ENCODE measurements at places on chromosomes 1 and 21. TPM values are rescaled to one million over a fixed set of nuclear protein-coding genes. Genes with fewer than 3 reads are reported as not detected.

Gene HSD11B1
- total RNA-seq = 14.8 TPM

Gene FOXD2
- 0.37 TPM for total RNA-seq

Gene HNRNPCL1
- not detected for total RNA-seq

Gene PROK1
- total RNA-seq = not detected

Gene TSPAN1
- total RNA-seq = 1.3 TPM

Gene CNR2
- total RNA-seq = 0.05 TPM

Gene S100A9
- 158 TPM for total RNA-seq

Gene UBL4B
- 0.19 TPM for total RNA-seq

Gene TRIM63
- 0.29 TPM for total RNA-seq

Gene TDRD5
- not detected for total RNA-seq

Gene AADACL3
- total RNA-seq = not detected

Gene RBM11
- total RNA-seq = 0.46 TPM

Gene GBP6
- not detected for total RNA-seq

DNA sequence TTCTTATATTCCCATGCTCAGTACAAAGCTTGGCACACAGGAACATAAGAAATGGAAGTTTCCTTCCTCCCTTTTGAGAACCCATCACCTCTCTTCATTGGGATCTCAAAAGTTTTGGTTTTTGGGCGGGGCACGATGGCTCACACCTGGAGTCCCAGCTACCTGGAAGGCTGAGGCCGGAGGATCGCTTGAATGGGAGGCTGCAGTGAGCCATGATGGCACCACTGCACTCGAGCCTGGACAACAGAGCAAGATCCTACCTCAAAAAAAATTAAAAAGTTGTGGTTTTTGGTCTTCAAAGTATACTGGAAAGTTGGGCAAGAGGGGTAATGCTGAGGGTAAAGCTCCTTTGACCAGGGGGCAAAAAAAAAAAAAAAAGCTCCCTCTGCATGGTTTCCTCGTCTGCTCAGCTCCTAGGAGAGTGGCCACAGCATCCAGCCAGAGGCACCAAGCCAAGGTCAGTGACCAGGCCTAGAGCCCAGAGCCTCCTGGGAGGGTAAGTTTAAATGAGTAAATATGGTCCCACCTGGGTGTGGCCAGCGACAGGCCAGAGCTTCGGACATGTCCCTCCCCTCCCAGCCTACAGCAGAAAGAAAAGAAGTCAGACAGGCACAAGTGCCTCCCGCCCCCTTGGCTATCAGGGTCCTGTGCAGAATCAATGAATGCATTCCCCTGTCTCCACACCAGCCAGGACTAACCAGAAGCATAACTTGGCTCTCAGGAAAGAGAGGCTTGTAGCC, 5.0 kb downstream of the MEF2D start:
- peak; percentile 91 for DNase-seq

GRCh38 chr1:23795676-23796465, 4.7 kb downstream of the GALE start:
- DNase-seq = peak; percentile 58

GRCh38 chr1:98675282-98675681, 13.8 kb downstream of the SNX7 start:
- no peak for DNase-seq

DNA sequence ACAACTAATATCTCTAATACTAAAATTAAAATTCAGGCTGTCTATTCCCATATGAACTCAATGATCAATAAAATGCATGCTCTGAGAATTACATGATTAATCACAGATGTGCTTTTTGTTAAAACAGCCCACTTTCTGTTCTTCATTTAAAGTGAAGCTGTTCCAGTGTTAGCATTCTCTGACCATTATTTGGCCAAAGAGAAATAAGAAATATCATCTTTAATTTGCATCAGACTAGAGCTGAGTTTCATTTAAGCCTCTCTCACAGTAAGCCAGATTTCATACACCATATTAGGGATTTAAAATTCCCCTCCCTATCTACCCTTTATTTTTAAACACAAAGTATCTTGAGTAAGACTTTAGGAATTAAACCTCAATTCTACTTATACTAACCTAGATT, 261.6 kb downstream of the TPR start:
- DNase-seq = no peak

DNA sequence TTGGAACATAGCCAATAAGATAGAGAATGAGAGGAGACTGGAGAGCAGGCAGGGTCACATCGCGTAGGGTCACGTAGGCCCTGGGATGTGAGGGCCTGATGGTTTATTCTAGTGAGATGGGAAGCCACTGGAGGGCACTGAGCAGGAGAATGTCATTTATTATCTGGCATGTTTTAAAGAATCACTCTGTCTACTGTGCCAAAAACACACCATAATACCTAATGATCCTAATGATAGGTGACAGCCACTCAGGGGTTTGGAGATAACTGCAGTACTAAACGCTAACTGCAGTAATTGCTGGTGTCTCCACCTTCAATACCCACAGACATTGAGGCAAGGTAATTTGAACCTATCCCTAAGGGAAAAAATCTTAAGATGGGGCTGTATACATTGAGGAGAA, 185.4 kb downstream of the TTLL7 start:
- DNase-seq = no peak

GRCh38 chr1:30762152-30762929, 4.8 kb upstream of the LAPTM5 start:
- DNase-seq = no peak

DNA sequence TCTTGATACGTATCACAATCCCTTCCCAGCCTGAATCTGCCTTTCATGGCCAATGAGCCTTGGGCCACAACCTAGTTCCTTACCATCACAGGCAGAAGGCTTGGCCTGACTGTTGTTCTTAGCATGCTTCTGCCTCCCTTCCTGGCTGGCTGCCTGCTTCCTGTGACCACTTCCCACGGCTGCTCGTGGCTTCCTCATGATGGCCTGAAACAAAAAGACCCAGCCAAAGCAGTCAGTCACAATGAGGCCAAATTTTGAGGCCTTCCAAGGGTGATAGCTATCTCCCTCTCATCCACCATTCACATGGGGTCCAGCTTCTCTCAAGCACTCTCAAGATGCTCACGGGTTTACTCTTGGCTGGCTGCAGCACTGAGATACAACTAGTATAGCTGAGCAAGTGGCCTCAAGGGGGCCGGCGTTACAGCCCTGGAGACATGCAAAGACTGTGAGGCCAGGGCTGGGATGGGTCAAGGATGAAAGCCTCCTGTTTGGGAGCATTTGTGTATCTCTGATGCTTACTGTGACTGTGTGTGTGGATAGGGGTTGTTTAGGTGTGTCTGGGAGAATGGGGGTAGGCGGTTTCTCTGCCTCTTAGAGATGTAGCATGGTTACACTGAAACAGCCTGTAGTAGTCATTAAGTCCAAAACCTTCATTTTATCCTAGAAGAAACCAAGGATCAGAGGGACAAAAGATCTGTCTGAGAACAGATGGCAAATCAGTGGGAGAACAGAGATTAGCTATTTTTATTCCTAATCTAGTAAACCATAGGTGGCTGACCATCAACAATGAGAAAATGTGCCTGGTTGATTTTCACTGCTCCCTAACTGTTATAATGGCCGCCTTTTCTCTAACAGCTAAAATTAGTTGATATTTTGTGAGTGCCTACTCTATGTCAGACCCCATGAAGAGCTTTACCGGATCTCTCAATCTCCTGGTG, 5.4 kb upstream of the TOE1 start:
- peak; percentile 87 for DNase-seq

- DNase-seq = no peak
Observed at GRCh38 chr1:153777648-153778047, 2.4 kb downstream of the SLC27A3 start.

DNA sequence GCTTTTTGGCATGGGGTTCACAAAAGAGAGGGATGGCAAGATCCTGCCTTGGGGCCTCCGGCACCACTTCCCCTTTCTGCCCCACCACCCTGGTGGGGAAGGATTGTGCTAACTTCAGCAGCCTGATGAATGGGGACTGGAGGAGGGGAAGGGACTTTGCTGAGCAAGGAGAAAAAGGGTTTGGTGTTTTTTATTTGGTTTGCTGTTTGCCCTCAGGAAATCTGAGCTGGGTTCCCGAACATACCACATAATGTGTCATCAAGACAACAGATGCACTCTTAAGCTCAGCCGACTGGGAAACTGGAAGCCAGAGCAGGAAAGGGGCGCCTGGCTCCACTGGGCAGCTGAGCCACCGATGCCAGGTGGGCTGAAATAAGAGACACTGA, 19.8 kb downstream of the OLFML2B start:
- DNase-seq = no peak

- DNase-seq = no peak
Observed at GRCh38 chr1:168825820-168826219, 96.8 kb upstream of the DPT start.

DNA sequence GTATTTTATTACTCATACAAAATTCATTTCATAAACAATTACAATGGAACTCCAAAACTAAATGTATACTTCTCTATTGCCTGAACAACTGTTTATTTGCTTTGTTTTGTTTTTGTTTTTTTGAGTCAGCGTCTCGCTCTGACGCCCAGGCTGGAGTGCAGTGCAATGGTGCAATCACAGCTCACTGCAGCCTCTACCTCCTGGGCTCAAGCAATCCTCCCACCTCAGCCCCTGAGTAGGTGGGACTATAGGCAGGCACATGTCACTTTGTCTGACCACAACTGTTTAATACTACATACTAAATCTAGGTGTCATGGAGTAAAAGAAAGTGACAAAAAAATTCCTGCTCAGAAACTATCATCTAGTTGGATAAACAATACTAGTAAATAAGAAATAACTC, 49.3 kb downstream of the RAB3GAP2 start:
- DNase-seq = no peak

DNA sequence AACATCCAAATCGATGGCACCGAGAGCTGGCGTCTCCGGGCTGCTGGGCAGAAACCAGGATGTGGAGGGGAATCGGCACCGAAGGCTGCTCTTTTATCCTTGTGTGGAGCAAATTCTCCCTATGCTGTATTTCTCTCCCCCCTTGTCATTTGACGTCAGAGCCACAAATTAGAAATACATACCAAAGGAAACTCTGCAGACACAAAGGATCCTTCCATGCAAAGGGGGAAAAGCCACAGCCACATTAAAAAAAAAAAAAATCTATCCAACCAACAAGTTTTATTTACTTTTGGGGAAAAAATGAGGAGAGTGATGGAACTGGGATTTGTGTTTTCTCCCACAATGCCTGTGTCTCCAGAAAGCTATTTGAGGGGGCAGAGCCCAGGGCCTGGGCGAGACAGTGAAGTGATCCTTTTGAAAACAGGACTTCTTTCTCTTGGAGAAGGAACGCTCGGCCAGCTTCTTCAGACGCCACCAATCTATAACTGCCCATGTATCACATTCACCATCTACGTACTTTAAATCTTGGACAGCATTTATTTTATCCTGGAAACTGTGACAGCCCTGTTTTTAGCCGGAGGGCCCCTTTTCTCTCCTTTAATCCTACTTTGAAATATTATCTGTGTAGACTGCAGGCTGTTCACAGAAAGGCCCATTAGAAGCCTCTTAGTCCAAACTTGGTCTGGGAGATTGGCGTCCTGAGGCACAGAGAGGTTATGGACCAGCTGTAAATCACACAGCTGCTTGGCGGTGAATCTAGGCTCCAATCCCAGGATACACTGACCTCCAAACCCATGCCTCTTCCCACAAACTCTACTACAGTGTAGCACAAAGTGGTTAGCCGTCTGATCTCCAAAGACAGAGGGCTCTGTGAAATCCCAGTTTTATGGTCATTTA, 4.5 kb downstream of the KANK4 start:
- peak; percentile 28 for DNase-seq

DNA sequence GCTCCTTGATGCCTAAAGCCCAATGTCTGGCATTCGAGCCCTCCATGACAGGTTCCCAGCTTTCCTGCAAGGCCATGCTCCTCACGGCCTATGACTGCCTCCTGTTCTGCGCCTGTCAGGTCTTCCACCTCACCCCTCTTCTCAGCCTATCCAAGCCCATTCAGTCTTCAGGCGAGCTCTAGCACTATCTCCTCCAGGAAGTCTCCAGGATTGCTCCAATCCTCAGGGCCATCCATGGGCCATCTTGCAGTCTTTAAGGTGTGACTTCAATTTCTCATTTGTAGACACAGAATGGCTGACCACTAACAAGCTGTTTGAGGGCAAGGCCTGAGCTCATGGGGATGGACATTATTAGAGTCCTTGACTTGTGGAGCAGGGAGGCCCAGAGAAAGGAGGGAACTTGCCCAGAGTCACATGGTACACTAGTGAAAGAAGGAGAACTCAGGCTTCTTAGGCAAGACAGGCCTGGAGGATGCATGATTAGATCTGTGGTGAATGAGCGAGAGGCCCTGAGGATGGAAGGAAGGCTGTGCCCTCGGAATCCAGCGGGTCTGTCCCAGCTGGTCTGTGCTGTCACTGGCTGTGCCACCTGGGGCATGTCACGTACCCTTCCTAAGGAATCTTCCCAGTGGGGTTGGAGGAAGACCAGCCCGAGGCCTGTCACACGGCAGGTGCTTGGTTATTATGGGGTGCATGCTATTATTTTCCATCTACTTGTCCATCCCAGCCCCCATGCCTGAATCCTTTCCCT, 1.2 kb upstream of the ACOT11 start:
- no peak for DNase-seq

DNA sequence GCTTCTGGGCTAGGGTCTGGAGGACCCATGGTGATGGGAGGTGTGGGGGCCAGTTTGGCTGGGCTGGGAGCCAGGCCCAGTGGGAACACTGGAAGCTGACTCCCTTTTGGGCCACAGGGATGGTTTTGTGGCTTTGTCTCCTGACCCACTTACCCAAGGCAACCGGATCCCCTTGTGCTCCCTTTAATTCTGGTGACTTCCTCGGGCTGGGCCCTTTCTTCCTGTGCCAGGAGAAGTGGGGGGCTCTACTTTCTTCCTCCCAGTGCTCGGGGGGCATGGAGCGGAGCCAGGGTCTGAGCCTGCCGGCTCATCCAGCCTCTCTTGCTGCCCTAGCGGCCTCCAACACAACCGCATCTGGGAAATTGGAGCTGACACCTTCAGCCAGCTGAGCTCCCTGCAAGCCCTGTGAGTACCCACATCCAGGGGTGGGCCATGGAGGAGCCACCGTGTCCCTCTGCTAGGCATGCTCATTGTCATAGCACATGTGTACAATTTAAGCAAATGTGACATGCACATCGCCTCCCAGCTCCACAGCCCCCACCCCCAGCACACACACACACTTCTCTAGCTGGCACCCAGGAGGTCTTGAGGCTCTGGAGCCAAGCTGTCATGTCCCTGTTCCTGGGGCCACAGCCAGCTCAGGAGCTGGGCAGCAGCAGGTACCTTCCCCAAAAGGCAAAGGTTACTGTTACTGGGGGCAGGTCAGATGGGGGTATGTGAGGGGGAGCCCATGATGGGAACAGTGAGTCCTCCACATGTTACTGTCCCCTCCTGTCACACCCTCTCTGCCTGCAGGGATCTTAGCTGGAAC, 35.0 kb downstream of the UBE2T start:
- no peak for DNase-seq

- DNase-seq = no peak
Observed at GRCh38 chr1:204624631-204625216, 60.8 kb downstream of the LRRN2 start.

GRCh38 chr1:91781371-91781825, 104.6 kb downstream of the TGFBR3 start:
- DNase-seq = no peak

- no peak for DNase-seq
Observed at GRCh38 chr1:171623651-171624331, 1.7 kb downstream of the MYOCOS start.

Measured in posterior vena cava (tissue), 2 donors.